NCI-H748 treated with DMSO at 0.1 percent for 48 hours (cell line): ENCODE measurements at places on chromosomes 2 and 18.

DNA sequence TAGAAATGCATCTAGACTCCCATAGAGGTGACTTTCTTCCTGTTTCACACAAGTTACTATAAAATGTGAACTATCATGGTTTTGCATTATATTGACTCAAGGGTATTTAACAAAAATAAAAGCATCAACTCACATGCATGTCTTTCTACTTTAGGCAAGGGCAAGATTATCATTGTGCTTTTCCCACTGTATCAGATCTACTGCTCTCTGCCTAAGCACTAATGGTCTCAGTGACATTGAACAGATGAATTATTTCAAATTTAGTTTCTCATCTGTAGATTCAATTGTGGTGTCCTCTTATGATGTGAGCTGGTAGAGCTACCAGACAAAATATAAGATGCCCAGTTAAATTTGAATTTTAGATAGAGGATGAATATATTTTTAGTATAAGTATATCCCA lies 113.9 kb downstream of the MTX2 start:
- no peak for DNase-seq

DNA sequence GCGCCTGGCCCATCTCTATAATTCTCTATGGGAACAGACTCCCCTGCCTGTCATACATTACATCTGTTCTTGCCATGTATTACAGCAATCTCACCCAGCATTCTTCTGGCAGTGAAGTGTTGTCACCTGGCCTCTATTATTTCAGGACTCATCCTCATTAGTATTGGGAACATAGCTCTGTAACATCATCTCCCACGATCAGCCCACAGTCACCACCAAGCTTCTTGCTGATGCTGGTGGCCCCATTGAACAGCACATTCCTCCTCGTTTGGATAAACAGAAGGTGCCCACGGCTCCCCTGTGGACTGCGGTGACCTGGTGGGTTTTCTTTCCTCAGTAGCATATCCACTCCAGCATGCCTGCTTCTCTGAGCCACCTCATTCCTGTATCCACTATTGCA lies 21.5 kb downstream of the CHCHD5 start:
- no peak for DNase-seq

DNA sequence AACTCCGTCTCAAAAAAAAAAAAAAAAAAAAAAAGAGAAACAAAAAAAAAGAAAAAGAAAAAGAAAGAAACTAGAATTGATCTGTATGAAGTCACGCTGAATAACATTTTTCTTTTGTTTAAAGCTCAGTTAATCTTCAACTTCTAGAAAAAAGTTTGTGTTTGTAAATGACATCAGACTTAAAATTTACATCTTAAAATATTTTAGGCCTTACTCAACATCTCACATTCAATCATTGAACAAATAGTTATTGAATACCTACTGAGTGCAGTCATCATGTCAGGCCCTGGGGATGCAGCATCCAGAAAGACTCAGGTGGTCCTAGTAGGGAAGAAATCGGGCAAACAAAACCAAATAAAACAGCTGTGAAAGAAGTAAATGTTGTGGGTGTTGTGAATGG lies 292.3 kb upstream of the FANCL start:
- no peak for DNase-seq

- no peak for DNase-seq
Observed at GRCh38 chr2:1791006-1791605, 46.8 kb upstream of the PXDN start.

GRCh38 chr18:62536005-62536404 lies 13.2 kb downstream of the ZCCHC2 start:
- no peak for DNase-seq

- DNase-seq = no peak
Observed at GRCh38 chr2:113776949-113777348, 20.5 kb upstream of the SLC35F5 start.

DNA sequence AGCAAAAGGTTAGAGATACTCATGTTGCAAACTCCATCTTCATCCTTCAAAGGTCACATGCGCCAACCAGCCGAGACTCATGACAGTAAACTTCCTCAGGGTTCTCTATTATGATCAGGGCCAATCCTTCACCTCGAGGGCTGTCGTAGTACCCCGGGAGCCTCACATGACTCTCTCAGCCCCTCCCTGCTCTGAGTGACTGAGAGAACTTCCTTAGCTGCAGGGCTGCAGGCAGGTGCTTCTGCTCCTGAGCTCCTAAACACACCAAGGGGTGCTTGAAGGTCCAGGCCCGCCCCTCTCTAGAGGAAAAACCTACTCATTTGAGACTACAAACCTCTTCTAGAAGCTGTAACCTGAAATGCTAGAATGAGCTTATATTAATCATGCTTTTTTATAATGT lies 48.2 kb downstream of the LONRF2 start:
- no peak for DNase-seq

DNA sequence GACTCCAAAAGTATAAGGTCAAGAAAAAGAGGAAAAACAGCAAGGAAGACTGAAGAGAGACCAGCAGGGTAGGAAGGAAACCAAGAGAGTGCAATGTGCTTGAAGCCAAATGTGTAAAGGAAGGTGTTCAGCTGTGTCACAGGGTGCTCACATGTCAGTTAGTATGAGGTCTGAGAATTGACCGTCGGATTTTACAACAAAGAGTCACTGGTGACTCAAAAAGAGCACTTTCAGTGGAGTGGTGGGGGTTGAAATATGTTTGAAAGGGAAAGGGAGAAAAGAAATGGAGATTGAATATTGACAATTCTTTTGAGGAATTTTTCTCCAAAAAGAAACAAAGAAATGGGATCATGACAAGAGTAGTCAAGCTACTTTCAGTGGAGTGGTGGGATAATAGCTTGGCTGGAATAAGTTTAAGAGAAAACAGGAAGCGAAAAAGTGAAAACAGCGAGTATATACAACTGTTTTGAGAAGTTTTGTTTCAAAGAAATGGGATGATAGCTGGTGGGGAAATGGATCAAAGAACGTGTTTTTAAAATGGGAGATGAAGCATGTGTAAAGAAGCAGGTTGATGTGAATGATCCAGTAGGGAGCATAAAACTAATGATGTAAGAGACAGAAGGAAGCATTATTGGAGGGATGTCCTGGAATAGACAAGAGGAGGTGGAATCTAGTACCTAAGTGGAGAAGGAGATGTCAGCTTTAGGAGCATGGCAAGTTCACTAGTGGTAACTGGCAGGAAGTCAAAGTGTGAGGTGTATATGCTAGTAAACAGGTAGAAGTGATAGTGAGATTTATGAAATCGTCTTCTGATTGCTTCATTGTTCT lies 3.6 kb upstream of the TSPYL6 start:
- no peak for DNase-seq

DNA sequence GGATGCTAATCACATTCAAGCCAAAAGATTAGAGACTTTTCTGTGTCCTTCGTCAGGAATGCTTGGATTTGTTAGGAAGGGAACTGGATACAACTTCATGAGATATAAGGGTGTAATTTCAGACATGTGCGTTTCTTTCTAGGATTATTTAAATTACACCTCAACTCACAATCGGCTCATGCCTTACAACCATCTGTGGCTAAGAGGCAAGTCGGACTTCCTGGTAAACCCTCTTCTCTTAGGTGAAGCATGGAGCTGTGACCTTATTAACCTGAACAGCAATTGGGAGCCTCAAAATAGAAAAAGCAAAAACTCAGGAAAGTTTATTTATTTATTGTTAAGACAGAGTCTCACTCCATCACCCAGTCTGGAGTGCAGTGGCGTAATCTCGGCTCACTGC lies 61.8 kb downstream of the SEMA4F start:
- no peak for DNase-seq

DNA sequence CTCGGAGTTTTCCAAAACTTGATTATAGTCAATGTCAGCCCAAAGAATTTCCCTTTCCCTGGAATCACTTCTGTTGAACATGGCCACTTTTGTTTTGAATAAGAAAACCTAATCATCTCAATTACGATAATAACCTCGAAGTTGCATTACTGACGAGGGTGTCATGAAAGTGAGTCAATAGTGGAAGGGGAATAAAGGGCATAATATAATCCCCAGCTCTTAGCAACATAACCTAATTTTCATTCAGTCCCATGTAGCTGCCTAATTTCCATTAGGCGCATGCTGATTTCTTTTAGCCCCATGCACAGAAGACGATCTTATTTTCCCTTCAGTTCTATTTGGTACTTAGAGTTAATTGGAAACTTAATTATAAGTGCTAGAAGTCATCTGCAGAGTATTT lies 51.1 kb upstream of the RAPH1 start:
- no peak for DNase-seq

DNA sequence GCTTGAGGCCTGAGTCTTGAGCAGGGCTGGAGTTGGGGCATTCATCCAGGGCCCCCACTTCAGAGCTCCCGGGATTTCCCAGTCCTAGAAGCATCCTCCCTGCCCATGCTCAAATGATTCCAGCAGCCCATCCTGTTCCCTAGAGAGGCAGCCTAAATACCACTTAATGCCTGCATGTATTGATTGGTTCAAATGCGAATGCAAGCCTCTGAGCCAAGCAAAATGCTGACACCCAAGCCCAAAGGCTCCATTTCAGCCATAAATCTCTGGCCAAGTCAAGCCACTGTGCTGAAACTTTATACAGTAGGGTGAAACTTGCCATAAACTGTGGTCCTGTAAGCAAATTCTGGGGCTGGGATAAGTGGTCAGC lies 279.8 kb downstream of the CLIP4 start:
- no peak for DNase-seq

DNA sequence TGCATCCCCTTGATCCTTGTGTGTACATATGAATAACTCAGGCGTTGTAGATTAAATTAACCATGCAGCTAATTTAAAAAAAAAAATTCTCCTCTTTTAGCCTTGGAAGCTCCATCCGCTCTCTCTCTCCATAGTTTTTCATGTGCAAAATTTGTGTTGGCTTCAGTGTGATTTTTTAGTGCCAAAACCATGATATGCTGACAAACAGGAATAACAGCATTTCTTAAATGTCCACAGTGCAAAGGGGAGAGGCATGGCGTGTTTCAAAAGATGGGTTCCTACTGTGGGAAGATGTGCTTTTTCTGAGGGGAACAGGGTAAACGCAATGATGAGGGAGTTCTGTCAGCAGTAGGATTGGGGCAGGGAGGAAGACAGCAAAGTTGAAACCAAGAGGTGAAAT lies 247.0 kb downstream of the ICOS start:
- DNase-seq = no peak

- no peak for DNase-seq
Observed at GRCh38 chr2:196286821-196287220, 115.4 kb upstream of the STK17B start.

DNA sequence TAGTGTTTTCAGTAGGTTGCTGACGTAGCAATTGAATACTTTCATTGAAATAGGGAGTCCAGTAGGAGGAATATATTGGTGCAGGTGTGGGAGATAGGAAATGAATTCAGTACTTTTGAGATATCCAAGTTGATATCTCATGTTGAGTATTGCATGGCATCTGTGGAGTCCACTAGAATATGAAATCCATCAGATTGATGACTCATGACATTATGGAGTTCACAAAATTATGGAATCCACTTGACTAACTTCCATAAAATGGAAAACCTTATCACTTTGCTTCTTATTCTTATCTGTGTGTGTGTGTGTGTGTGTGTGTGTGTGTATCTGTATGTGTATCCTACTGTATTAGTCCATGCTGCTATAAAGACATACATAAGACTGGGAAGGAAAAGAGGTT lies 513.5 kb upstream of the ZEB2 start:
- DNase-seq = no peak

GRCh38 chr18:72155327-72155726 lies 388.8 kb downstream of the CBLN2 start:
- DNase-seq = no peak

DNA sequence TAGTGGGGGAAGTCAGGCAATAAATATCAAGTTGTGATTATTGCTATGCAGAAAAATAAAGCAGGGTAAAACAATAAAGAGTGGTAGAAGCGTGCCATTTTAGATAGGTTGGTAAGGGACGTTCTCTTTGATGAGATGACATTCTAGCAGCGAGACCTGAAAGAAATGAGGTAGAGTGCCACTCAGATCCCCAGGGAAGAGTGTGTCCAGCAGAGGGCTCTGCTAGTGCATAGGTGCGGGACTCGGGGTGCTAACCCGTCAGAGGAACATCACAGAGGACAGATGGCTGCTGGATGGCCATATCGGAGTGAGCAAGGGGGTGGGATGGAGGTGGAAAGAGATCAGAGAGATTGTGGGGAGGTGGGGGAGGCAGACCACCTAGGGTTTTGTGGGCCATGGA lies 16.3 kb upstream of the GTF2A1L start:
- peak; percentile 1 for DNase-seq

GRCh38 chr2:55231546-55232083 lies 478 bp downstream of the CLHC1 start:
- no peak for DNase-seq
